ENCODE measurements at places on chromosomes 2 and 18. TPM values are rescaled to one million over a fixed set of nuclear protein-coding genes. Genes with fewer than 3 reads are reported as not detected.

DNA sequence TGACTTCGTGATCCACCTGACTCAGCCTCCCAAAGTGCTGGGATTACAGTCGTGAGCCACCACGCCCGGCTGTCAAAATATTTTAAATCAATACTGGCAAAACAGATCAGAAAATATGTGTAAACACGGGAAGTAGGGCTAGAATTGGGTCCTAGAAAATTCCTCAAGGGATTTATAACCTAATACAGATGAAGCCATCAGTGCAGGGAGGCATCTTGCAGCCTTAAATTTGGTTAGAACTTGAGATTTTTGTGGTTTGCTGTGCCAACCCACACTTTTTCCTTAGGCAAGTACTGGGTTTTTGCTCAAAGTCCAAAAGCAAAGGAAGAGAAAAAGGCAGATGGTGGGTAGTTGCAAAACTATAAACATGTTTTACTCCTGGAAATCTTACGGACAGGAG lies 33.7 kb upstream of the NFE2L2 start:
- DNase-seq: no peak

DNA sequence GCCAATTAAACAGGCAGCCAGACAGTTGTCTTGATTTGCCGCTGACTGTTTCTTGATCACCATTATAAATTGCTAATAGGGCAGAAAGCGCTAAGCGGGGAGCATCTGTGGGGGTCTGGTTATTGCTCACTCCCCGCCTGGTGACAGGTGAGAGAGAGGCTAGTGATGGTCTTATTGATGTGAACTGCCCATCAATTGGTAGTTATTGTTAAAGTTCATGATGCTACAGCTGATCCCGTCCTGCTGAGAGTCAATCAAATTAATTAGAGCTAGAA lies 148.5 kb downstream of the LNPK start:
- DNase-seq: no peak

Gene C2orf78
- total RNA-seq: not detected

DNA sequence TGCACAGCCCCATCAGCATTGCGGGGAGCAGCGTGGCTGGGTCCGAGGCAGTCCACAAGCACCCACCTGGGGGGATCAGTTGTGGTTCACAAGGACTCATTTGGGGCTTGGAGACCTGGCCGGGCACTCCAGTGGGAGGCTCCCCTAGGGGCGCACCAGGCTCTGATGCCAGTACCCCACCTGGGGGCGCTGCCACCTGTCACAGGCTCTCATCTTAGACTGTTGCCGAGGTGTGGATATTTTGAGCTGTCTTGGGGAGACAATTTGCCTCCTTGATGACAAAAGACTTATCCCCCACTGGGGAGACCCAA lies 3.0 kb downstream of the ADRA2B start:
- DNase-seq: no peak

- no peak for DNase-seq
Measured at GRCh38 chr2:112314856-112315255, 39.5 kb downstream of the ZC3H6 start.

- no peak for DNase-seq
Measured at GRCh38 chr2:204628926-204629712, 83.8 kb downstream of the PARD3B start.

Gene REEP1
- total RNA-seq: 15.4 TPM

Gene NT5C1B
- total RNA-seq: not detected

Gene SLC16A14
- total RNA-seq: 3.5 TPM

DNA sequence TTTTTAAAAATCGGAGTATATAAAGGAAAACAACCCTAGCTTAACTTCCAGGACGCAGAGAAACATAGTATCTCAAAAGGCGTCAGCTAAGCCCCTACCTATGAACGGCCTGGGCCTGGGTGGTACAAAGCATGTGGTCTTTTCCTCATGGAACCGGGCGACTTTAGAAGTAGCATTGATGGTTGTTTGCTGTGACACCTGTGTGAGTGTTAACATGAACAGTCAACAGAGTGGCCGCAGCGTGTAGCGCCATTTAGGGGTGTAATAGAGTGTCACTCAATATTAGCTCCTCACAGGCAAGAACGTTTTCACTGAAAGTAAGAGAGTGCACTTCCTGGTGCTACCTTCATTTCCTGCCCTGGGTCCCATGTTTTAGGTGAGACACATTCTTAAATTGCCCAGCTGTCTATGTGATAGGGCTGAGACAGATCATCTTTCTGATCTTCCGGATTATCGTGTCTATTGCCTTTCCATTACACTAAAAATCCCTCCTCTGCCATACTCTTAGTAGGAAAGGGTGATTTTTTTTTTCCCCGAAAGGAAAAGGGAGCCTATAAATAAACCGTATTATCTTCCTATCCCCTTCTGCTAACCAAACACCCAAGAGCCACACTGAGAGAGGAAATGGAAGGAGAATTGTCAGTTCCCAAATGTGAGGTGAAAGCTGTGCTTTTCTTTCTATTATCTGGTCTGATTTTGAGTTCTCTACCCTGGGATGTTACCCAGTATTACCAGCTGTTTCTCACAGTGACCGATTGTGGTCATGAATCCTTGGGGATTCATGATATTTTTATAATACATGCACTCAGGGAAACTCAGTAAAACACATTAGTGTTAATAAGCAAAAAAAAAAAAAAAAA lies 1.3 kb downstream of the GORASP2 start:
- DNase-seq: no peak

GRCh38 chr2:144455987-144456386 lies 63.9 kb downstream of the ZEB2 start:
- DNase-seq: no peak

Gene CD8A
- total RNA-seq: 2.5 TPM

GRCh38 chr2:149346272-149346671 lies 15.9 kb downstream of the LYPD6 start:
- no peak for DNase-seq

DNA sequence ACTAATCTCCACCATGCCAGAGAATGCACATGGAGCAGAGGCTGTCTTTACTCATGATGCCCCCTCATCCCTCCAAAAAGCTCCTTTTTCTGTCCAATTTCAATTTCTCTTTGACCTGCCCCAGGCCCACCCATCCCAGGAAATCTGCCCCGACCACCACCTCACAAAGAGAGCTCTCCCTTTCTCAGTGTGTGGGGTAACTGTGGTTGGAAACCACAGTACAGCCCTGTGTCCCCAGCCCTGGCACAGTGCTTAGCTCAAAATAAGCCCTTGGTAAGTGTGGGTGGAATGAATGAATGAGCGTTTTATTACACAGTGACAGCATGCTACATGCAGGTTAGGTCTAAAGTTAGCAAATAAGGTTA lies 43.7 kb upstream of the CAB39 start:
- no peak for DNase-seq

- no peak for DNase-seq
Measured at GRCh38 chr18:6781796-6782195, 52.3 kb downstream of the ARHGAP28 start.

Gene CKAP2L
- not detected for total RNA-seq

Gene RTP5
- total RNA-seq: not detected

DNA sequence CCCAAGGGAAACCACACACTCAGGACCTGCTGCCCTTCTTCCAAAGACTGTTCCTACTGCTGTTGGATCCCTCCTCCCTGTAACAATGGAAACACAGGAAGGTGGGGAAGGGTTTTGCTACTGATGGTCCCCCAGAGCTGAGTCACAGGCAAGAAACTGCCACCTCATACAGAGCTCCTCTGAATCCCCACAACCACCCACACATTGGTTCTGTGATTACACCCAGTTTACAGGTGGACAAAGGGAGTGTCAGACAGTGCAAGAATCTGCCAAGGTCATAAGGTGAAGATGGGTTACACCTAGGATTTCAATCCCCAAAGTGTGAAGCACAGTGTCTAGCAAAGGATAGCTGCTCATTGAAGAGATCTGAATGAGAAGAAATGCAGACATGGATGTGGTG lies 141.7 kb upstream of the LMAN1 start:
- no peak for DNase-seq

- DNase-seq: no peak
Measured at GRCh38 chr18:56702946-56703345, 51.8 kb downstream of the WDR7 start.

- no peak for DNase-seq
Measured at GRCh38 chr2:172427256-172427989, at the start of gene ITGA6. ITGA6 (plus strand) TSS chr2:172427586.

GRCh38 chr2:236823963-236824362 lies 254.3 kb downstream of the ACKR3 start:
- no peak for DNase-seq

DNA sequence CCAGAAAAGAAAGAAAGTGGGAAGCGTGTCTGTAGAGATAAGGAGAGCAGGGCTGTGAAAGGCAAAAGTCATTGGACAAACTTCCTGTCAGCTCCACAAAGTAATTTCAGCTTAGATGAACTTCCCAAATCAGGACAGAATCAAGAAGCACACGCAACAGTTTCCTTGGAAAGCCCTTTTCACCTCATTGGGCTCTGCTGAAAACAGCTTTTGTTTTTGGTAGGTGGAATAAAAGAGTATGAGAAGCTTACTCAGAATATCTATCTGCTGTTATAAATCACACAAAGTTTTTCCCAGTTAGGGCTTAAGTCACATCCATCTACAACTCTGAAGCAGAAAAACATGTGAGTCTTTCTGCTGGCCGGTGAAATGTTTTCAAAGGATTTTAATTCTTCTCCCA lies 42.4 kb upstream of the EFEMP1 start:
- no peak for DNase-seq

GRCh38 chr2:113895301-113895700 lies 5.4 kb downstream of the ACTR3 start:
- DNase-seq: no peak

- DNase-seq: no peak
Measured at GRCh38 chr2:108594982-108595464, 60.8 kb downstream of the LIMS1 start.

DNA sequence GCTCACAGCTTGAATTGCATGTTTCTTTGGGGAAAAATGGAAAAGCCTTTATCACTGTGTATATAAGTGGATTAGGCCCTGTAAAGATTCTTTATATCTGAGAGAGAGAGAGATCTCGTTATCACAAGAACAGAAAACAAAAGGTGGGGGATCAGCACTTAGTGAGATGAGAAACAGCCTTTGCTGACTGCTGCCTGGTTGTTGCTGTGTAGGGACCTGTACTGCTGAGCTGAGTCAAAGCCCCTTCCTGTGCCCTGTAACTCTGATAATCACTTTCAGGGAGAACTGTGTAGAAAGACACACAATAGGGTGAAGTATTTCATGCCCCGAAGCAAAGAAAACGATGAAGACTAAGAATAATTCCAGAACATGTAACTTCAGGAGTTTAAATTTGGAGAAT lies 30.6 kb upstream of the FAM237A start:
- DNase-seq: no peak

GRCh38 chr2:151486053-151486452 lies 76.4 kb downstream of the RIF1 start:
- DNase-seq: no peak

GRCh38 chr18:63532471-63532870 lies 9.7 kb upstream of the SERPINB12 start:
- DNase-seq: no peak

DNA sequence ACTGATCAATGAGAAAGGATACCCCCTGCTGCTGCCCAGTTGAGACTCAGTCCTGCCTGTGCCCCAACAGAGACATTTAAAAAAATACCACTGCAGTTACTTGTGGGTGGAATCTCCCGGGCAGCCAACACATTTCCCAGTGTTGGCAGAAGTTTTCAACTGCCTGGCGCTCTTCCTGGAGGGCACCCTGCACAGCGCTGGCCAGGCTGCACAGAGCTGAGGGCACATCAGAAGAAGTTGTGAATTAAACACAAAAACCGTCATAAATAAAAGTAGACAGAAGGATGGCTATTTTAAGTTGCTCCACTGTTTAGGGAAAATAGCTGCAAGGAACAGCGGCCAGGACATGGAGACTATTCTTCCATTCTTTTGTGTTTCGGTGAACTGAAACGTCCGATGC lies 110.2 kb upstream of the THOC1 start:
- no peak for DNase-seq

All from omental fat pad (tissue), 4 donors.